ENCODE measurements at places on chromosomes 5 and 9. TPM values are rescaled to one million over a fixed set of nuclear protein-coding genes. Genes with fewer than 3 reads are reported as not detected.

DNA sequence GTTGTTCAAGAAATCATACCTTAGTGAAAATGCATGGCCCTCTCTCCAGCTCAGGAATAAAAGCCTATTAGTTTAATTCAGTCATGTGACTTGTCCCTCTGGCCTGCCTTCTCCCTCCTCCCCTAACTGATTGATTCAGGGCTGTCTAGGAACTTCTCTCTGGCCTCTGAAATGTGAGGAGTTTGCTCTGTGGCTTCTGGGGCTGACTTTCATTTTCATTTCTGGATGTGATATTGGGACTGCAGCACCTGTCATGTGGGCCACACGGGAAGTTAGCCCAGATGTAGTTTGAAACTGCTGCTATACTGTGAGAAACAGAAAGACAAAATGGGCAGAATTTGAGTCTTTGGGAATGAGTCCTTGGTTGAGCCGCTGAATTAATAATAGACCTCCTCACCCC lies 44.8 kb downstream of the PARP8 start:
- peak overlapping the region; percentile 95 for H3K27ac ChIP-seq
- H3K4me1 ChIP-seq, result peaks cover 43% of the 10 kb centered on the region
- peak overlapping the region; percentile 87 for H3K4me3 ChIP-seq
- no peaks in the 10 kb centered on the region for H3K36me3 ChIP-seq
- no peaks in the 10 kb centered on the region for H3K27me3 ChIP-seq
- peak; percentile 68 for DNase-seq

GRCh38 chr5:78295035-78295961 lies 800 bp upstream of the AP3B1 start:
- H3K36me3 ChIP-seq, result no peaks in the 10 kb centered on the region
- H3K27ac ChIP-seq, result peak overlapping the region; percentile 93
- DNase-seq, result peak; percentile 48
- peaks cover 36% of the 10 kb centered on the region for H3K4me1 ChIP-seq

DNA sequence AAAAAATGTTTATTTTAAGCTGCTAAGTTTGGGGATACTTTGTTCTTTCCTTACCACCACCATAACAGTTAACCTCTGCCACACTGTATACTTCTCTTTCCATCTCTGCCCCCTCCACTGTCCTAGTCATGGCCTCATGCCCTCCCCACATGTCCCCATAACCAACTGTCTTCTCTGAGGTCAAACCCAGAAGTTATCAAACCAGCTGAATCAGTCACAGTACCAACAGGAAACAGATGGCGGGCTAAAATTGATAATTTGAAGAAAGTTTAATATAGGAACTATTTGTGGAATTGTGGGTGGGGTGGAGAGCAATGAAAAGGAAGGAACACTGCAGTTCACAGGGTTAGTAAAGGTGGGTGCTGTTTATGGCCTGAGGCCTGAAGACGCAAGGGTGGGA lies 5.7 kb upstream of the DCTN4 start:
- DNase-seq, result no peak
- H3K36me3 ChIP-seq, result peaks cover 12% of the 10 kb centered on the region
- H3K4me3 ChIP-seq, result no peak overlapping the region

- no peaks in the 10 kb centered on the region for H3K36me3 ChIP-seq
- no peak for DNase-seq
- H3K27ac ChIP-seq, result no peak overlapping the region
- H3K4me1 ChIP-seq, result peaks cover 32% of the 10 kb centered on the region
- no peak overlapping the region for H3K4me3 ChIP-seq
These were observed 40.3 kb upstream of the CDKN2B start for GRCh38 chr9:22049411-22049810.

- DNase-seq, result no peak
- H3K4me1 ChIP-seq, result peaks cover 83% of the 10 kb centered on the region
- H3K36me3 ChIP-seq, result peaks cover 9% of the 10 kb centered on the region
- H3K27ac ChIP-seq, result peak overlapping the region; percentile 60
- no peaks in the 10 kb centered on the region for H3K27me3 ChIP-seq
These were observed 12.5 kb downstream of the SMARCA2 start for GRCh38 chr9:2027543-2028160.

DNA sequence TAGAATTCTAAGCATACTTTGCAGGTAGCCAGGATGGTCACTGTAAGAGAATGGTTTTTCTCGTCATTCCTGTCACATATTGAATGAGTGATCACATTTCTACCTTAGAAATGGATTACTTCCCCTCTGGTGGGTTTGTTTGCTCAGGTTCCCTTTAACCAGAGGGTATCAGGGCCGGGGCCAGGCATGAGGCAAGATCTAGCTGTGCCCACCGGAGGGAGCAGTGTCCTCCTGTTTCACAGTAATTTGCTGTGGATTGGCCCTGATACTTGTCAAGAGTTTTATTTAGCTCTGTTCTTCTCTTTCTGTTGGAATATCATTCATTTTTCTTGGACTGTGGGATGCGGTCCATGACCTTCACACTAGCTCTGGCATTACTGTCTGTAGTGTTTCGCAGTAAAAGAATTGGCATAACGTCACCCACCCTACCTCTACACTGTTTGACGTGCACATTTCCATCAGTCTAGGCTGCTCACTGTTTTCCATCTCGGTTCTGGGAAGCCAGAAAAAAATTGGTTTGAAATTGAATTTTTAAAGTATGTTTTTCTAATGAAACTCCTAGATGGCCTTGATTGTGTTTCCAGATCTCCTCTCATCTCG lies 42.4 kb upstream of the ZBED3 start:
- no peaks in the 10 kb centered on the region for H3K4me1 ChIP-seq
- H3K36me3 ChIP-seq, result no peaks in the 10 kb centered on the region
- no peak for DNase-seq
- H3K27me3 ChIP-seq, result no peaks in the 10 kb centered on the region

DNA sequence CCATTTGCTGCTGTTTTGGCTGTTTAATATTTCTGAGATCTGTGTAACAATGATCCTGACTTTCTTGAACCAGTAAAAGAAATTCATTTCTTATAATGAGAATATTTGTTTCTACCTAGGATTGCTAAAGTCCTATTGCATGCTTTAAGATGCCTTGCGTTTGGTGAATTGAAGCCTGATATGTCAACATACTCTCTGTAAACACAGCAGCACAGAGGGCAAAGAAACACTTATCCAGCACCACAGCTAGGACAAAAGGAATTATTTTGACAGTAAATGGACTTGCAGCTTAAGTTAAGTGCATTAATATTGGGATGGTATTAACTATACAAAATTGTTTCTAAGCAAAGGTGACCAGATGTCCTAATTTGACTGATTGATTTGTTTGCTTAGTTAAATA lies 2031.2 kb upstream of the CDH6 start:
- no peak for DNase-seq
- H3K4me3 ChIP-seq, result no peak overlapping the region
- H3K27me3 ChIP-seq, result no peaks in the 10 kb centered on the region
- H3K36me3 ChIP-seq, result no peaks in the 10 kb centered on the region
- no peak overlapping the region for H3K27ac ChIP-seq

DNA sequence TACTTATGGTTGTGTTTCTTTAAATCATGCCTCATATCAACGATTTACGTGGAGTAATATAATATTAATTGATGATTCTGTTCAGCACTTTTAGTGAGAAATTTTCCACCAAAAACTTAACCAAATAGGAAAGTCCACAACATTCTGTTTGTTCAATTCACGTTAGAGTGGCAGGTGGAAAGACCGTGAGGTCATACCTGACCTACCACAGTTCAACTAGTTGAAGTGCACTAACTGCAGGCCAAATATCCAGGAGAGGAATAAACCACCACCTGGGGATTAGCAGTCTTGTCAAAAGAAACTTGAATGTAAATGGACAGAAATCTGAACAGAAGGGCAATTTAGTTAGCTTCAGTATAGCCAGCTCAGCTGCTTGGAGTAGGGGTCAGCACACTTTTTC lies 577.7 kb downstream of the KIF4B start:
- no peak overlapping the region for H3K4me3 ChIP-seq
- no peaks in the 10 kb centered on the region for H3K36me3 ChIP-seq
- H3K27ac ChIP-seq, result no peak overlapping the region
- H3K27me3 ChIP-seq, result no peaks in the 10 kb centered on the region
- no peaks in the 10 kb centered on the region for H3K4me1 ChIP-seq

GRCh38 chr9:9099646-9100045 lies 1300.1 kb upstream of the DMAC1 start:
- no peak overlapping the region for H3K27ac ChIP-seq
- H3K36me3 ChIP-seq, result no peaks in the 10 kb centered on the region
- H3K4me1 ChIP-seq, result no peaks in the 10 kb centered on the region
- DNase-seq, result no peak
- H3K4me3 ChIP-seq, result no peak overlapping the region

DNA sequence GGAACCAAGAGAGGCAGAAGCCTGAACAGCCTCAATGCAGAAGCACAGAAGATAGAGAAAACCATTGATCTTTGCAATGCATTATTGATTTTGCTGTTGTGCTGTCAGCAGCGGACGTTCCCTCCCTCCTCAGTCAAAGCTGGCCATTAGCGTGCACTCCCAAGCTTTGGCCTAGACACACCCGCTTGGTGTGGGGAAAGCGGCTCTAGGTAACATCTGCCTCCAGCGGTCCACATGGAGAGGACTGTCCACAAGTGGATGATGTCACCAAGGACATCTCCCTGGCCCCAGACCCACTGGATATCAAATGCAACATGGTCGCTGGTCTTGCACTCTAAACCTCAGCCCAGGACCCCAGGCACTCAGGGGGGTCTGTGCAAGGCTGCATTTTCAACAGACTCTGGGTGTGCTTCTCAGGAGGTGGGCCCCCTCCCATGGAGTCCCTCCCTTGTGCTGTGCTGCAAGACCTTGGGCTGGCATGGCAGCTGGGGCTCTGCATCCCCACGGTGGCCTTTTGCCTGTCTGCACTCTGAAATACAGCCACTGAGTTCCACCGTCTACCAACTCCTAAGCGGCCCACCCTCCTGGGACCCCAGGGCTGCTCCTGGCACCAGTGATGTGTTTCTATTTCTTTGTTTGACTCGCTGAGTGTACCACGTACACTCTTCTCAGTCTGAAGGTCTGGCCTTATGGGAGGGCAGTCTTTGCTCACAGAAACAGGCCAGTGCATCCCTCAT lies 1.9 kb downstream of the SEMA4D start:
- DNase-seq, result no peak
- peaks cover 72% of the 10 kb centered on the region for H3K4me1 ChIP-seq
- peak overlapping the region; percentile 94 for H3K4me3 ChIP-seq
- H3K27me3 ChIP-seq, result no peaks in the 10 kb centered on the region

Gene SLC6A3
- polyA plus RNA-seq, result not detected

Gene MEGF9
- 5.0 TPM for polyA plus RNA-seq

Gene TAF1L
- polyA plus RNA-seq, result not detected

Gene DCP2
- 66.3 TPM for polyA plus RNA-seq

Measured in naive B cell (primary cell).